ENCODE measurements at places on chromosomes 7 and 10.

- DNase-seq = no peak
Measured at GRCh38 chr10:110764378-110764777, 107.3 kb upstream of the PDCD4 start.

GRCh38 chr10:132167976-132168375, 18.8 kb upstream of the DPYSL4 start:
- no peak for DNase-seq

GRCh38 chr7:111011520-111011919, 79.4 kb upstream of the LRRN3 start:
- DNase-seq = no peak

- no peak for DNase-seq
Measured at GRCh38 chr7:149721084-149721601, 52.2 kb downstream of the ZNF467 start.

DNA sequence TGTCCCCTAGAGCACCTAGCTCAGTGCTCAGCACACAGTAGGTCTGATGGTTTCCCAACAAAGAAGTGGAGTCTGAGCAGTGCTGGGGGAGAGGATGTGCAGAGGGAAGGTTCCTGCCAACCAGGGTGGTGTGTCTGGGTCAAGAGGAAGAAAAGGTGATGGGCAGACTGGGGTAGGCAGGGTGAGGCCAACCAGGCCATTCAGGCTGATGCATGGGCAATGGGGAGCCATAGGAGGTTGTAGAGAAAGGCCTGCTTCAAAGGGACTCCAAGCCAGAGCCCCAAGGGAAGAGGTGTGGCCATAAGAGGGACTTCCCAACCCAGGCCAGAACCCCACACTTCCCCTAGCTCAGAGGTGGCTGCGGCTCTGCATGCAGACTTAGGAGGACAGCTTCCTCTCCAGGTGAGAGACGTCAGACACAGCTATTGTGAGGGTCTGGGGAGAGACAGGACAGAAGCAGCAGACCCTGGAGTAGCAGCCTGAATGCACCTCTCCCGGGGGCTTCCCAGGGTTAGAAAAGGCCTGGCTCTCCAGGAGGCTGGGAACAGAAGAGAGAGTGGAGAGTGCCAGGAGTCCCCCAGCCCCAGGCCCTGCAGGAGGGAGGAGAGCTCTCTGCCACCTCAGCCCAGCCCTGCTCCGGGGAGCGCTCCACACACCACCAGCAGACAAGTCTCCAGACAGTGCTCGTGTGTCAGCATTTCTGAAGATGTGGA, 87.4 kb upstream of the ZMIZ1 start:
- peak; percentile 15 for DNase-seq
